CD4-positive, alpha-beta T cell treated with Interferon alpha-2 for 1 hour (primary cell): ENCODE measurements at places on chromosomes 7 and 10.

DNA sequence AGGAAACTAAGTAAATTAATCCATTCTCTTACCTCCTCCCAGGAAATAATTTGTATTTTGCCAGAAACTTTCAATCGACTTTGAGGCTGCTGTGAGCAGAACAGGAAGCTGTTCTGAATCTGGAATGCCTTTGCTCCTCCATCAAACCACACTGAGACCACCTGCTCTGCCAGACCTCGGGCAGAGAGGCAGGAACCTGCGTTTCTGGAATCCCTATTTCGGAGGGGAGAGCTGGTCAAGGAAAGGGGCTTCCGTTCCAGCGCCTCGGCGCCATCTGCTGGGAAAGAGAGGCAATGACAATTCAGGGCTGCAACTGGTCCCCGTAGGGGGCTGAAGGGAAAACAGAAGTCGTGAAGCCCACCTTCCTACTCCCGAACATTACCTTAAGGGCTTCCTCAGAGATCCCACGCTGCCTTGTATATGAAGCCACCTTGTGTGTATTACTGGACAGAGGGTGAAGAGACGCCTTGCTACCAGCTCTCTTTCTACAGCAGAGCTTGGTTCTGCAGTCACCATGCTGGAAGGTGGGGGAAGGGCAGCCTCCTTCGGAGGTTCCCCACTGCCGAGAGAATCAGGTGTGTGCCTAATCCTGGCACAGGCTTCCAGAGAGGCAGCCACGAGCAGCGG is 31.2 kb downstream of the ZNF467 start:
- DNase-seq: peak; percentile 49

DNA sequence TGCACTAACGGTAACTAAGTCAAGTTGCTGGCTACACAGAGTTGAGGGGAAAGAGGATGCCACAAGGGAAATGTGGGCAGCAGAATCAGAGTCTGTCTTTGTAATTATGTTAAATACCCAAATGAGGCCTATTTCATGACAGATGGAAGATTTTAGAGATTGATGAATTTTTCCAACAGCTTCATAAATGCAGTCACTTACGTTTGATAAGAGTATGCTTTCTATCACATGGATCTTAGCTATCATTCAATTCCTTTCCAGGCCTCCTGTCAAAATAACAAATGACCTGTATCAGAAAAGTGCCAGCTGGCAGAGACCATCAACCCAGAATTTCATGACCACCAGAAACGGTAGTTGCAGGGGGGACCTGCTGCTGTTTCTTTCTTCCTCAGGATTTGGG is 148.4 kb upstream of the PLPP4 start:
- no peak for DNase-seq

DNA sequence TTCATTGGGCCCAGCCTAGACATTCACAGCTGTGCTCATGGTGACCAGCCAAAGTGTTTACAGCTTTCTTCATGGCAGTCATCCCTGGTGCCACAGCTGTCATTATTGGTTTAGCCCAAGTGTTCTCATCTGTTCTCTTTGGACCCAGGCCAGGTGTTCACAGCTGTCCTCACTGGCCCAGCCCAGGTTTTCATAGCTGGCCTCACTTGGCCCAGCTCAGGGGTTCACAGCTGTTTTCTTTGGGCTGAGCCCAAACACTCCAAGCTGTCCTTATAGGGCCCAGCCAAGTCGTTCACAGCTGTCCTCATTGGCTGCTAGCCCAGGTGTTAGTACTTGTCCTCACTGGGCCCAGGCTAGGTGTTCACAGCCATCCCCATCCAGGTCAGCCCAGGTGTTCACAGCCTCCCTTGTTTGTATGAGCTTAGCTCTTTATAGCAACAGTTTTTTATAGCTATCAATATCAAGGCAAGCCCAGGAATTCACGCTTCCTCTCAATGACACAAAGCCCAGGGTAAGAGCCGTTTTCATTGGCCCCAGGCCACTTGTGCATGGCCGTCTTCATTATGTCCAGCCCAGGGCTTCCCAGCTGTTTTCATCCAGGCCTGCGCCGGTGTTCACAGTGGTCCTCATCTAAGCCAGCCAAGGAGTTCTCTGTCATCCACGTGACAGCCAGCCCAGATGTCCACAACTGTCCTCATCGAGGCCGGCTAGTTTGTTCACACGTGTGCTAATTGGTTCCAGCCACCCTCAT is 11.6 kb downstream of the FRG2B start:
- no peak for DNase-seq

DNA sequence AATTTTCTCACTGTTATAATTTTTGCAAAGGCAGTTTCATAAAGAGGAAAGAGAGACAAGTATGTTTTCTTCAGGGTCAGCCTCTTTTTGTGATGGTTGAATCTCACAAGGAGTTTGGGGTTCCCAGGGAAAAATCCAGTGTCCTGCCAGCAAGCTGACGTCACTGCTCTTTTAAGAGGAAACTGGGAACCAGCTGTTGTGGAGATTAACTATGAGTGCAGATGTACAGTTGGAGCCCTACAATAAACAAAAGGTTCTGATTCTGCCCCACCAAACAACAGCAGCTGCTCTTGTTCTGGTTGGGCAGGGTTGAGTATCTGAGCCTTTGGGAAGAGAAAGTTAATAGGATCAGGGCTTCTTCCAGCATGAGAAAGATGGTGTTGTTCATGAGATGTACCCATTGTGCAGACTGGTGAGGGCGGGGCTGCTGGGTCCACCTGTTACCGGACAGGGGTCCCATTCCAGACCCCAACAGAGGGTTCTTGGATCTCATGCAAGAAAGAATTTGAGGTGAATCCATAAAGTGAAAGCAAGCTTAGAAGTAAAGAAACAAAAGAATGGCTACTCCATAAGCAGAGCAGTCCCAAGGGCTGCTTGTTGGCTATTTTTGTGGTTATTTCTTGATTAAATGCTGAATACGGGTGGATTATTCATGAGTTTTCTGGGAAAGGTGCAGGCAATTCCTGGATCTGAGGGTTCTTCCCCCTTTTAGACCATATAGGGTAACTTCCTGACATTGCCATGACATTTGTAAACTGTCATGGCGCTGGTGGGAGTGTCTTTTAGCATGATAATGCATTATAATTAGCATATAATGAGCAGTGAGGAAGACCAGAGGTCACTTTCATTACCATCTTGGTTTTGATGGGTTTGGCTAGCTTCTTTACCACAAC is 12.5 kb downstream of the PRF1 start:
- no peak for DNase-seq

DNA sequence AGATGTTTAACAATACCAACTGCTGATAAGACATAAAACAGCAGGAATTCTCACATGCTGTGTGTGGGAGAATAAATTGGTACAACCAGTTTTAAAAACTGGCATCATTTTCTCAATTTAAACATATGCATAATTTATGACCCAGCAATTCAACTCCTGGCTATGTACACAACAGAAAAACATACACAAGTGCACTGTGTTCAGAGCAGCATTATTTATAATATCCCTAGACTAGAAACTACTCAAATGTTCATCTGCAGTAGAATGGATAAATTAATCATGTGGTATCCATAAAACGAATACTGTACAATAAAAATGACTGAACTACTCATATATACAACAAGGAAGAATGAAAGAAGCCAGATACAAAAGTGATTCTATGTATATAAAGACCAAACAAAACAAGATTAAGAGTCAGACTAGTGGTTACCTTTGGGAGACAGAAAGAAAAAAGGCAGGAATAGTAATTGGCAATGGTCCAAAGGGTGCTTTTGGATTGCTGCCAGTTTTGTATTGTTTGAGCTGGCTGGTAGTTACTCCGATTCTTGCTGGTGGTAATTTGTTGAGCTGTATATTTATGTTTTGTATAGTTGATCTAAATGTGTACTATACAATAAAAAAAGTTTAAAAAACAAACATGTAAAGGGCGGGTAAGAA is 306.0 kb downstream of the TFEC start:
- DNase-seq: no peak

DNA sequence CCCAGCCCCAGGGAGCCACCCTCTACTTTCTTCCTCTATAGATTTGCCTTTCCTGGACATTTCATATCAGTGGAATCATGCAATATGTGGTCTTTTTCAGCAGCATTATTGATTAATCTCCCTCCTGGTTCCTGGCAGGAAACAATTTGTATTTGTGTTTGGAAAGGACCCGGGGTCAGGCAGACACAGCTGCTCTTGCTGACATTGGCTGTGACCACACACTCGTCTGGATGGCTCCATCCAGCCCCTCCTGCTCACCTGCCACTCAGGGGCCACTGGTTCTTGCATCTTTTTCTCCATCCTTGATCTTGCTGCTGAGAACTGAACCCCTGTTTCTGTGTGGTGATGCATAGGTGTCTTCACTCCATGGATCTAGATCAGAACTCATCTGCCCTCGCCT is 176.6 kb upstream of the MKI67 start:
- no peak for DNase-seq

GRCh38 chr10:95248989-95249388 is 41.8 kb downstream of the PDLIM1 start:
- DNase-seq: no peak

DNA sequence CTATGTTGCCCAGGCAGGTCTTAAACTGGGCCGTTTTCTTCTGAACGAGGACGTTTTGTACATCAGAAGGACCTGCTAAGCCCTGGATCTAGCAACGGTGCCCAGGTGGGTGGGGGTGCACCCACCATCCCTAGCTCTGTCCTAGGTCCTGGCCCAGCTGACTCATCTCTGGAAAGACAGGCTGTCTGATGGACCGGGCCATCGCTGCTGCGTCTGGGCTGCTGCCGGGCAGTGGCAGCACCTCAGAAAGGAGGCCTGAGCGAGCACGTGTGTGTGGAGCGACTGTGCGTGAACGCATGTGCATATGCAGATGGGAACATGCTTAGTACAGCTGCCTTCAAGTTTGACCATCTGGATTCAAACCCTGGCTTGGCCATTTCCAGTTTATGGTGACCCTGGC is 7.3 kb upstream of the ELFN1 start:
- DNase-seq: no peak

DNA sequence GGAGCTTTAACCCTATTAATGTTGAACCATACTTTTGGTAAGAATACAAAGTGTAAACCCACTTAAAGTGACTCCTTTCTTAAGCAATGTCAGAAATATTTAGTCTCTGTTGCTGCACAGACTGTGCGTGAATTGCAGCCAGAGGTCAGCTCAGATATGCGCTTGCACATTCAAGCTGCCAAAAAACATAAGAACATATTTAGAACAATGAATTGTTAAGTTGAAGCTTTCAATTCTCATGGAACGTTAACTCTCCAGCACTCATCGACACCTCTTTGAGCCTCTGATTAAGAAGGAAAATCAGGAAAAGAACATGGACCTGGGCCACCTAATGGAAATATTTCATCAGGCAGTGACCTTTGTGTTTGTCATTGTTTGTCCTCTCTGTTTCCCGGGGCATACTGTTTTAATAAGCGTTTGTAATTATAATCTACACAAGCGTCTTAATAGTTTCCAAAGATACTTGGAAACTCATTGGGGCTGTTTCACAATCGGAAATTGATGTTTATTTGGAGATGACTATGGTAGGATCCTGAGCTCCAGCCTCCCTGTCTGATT is 193.0 kb upstream of the CELF2 start:
- DNase-seq: no peak

GRCh38 chr10:95573964-95574604 is 12.9 kb upstream of the SORBS1 start:
- DNase-seq: no peak

DNA sequence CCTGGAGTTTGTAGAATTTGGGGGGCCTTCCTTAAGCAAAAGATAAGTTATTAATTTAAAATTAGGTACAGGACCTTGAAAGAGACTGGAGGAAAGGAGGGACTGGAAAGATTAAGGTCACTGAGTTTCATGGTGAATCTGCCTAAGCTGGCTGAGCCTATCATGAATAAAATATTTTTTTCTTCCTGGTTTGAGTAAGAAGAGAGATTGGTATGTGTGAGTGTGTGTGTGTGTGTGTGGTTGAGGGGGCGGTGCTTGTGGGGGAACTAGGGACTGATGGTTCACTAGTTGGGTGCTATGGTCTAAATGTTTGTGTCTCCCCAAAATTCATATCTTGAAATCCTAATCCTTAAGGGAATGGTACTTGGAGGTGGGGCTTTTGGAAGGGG is 142.5 kb upstream of the PRKCQ start:
- DNase-seq: no peak

DNA sequence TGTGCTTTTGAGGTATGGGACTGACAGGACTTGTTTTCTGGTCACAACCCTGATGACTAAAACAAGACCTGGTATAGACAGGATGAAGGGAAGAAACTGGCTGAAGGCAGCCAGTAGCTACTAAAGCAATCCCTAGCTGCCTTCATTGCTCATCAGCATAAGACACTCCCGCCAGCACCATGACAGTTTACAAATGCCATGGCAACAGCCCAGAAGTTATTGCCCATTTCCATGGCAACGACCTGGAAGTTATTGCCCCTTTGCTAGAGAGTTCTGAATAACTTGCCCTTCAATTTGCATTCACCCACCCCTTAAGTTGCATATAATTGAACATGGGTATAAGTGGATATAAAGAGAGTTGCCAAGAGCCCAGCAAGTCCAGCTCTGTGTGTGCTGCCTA is 169.6 kb upstream of the FAM171A1 start:
- no peak for DNase-seq
